ENCODE measurements at places on chromosomes 16 and 17.
A peak's percentile ranks its signal among the peaks of the same experiment; 100 is the strongest.

DNA sequence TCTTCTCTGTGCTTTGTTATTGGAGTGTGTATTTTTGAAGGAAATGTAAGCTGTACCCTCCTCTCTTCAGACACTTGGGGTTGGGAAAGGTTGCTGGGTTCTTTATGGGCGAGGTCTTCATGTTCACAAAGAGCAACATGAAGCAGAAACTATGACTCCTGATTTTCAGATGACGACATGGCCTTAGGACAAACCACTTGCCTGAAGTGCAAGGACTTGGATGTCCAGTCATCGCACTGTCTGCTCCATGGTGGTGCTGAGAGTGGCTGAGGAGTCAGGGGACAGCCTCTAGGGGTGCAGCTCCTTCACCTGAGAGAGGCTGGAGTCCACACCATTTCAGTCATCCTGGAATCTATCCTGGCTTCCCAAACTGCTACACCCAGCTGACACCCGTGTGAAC lies 183.9 kb upstream of the CDH5 start:
- no peak for DNase-seq

DNA sequence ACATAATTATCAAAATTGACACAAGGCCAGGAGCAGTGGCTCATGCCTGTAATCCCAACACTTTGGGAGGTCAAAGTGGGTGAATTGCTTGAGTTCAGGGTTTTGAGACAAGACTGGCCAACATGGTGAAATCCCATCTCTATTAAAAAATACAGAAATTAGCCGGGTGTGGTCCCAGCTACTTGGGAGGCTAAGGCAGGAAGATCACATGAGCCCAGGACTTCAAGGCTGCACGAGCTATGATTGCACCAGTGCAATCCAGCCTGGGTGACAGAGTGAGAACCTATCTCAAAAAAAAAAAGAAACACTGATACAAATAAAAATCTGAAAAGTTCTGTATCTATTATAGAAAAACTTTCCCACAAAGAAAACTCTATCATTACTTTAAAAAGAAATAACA lies 15.5 kb downstream of the MYH10 start:
- DNase-seq = no peak

DNA sequence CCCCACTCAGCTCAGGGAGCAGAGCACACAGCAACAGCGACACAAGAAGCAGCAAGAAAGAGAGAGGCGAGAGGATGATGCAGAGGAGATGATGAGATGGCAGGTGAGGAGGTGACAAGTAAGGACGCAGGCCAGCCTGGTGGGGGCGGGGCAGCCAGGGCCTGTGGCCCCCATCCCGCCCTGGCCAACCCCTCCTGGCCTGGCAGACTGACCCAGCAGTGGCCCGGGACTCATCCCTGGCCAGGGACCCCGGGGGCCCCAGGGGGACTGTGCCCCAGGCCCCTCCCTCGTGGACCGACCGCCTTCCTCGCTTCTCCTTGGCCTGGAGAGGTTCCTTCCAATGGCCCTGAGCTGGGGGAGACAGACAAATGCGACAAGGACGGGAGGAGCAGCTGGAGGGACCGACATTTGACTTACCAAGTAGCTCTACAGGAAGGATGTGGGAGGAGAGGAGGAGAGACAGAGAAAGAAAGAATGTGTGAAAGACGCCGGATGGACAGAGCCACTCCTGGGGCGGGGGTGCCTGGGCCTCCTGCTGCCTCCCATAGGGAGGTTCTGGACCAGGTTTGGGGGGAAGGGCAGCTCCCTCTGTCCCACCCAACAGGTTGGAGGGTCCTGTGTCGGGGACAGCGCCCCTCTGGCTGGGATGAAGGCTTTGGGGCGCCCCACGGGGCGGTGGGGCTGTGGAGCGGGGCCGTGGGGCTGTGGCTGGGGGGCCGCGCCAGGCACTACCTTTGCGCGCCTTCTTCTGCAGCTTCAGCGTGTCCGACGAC lies 6.8 kb downstream of the MTSS2 start:
- no peak for DNase-seq

DNA sequence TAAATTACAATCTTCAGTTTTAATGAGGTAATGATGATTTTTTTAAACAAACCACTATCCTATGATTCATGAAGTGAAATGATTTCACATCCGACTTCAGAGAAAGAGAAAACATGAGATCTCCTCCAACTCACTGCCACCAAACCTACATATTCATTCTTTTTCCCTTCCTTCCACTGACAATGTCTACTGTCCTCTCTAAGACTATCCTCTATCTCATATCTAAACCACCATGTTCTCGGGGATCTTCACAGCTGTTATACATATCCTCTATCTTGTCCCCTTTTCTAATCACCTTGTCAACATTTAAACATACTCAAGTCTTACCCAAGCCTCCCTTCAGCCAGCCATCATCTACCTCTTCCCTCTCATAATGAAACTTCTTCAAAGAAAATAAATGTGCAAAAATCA lies 53.5 kb downstream of the SMURF2 start:
- DNase-seq = no peak

DNA sequence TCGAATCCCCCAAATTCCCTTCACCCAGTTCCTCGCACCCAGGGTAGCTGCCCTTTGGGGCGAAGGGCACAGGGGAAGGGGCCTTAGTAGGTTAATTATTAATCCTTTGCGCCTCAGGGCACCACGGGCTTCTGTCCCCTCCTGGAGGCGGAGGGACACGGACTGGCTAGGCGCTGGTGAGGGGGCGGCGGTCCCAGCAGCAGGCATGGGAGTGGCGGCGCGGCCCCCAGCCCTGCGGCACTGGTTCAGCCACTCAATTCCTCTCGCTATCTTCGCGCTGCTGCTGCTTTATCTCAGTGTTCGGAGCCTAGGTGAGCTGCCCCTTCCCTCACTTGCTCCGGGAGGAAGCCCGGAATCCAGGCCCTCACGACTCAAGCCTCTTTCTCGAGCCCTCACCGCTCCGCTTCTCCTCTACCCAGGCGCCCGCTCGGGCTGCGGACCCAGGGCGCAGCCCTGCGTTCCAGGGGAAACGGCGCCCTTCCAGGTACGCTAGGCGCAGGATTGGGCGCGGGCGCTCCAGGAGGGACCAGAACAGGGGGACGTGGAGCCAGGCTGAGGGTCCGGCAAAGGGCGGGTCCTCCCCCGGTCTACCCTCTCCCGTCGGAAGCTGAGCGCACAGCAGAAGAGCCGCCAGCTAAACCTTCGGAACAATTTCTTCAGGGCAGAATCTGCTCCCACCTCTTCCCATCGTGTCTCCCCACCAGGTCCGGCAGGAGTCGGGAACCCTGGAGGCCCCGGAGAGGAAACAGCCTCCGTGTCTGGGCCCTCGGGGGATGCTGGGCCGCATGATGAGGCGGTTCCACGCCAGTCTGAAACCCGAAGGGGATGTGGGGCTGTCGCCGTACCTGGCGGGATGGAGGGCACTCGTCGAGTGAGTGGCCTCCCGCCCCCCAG lies at the start of gene GLTPD2:
TSS of gene GLTPD2 (plus strand) at position 158 of the 894 bp plus-strand sequence. CDS start at position 206, 48 bp downstream.
- DNase-seq = no peak

DNA sequence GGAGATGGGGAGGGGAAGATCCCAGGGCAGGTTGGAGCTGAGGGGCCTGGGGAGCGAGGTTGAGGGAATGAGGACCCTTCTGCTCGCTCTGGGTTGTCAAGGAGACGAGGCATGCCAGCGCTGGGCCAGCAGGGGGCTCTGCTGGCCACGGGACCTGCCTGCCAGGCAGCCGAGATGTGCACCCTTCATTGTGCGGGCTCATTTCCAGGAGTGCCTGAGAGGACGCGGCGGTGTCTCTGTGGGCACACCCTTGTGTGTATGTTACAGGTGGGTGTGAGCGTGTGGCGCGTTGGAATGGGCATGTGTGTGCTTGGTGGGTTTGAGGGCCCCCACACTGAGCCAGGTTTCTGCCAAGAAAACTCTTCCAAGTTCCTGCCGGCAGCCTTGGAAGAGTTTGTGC lies 15.9 kb downstream of the ARHGAP23 start:
- peak; percentile 79 for DNase-seq

DNA sequence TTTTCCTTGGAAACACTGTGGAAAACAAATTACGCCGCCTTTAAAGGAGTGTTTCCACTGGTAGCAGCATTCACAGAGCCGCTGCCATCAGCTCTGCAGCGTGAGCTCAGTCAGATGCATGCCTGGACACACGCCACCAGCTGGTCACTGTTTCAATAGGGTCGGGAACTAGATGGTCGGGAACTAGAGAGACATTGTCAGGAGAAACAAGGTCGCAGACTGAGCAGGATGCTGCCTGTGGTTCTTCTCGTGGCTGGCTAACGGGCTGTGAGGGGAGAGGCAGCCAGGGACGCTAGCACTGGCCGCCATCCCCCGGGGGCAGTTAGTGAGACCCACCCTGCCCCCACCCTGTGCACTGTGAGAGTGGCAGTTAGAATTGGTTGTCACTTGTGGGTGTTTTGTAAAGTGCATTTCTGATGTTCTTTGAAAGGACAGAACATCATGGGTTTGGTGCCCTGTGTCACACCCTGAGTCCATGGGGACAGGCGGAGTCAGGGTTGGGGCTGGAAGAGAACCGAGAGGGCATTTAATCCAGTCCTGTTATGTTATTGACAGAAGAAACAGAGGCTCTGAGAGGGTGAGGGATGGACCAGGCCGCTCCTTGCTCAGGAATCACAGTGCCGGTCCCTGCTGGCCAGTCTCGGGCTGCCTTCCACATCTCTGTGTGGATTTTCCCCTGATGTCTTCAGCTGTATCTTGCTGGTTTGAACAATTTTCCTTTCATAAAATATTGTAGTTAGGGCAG lies 86.3 kb downstream of the SPECC1 start:
- peak; percentile 87 for DNase-seq

- no peak for DNase-seq
These were observed 125.5 kb upstream of the HS3ST2 start for GRCh38 chr16:22688463-22688862.

DNA sequence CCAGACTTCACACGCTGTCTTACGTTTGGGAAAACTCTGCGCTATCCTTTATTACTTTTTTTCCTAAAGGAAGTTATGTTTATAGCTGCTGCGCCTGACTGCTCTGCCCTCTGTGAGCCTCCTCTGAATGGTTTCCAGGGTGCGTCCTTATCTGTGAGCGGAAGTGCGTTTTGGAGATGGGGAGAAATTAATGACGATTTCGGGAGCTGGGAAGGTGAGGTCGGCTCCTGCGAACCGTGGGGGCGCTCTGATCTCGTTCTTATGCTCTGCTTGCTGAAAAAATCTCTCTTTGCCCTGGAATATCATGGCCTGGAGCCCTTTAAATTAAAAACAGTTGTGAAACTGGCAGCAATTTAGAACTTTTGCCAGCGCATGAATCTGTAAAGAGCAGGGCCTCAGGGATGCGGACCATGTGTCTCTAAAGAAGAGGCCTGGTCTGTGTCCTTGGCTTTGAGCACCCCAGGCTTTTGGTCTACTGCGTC lies 135.7 kb upstream of the ZFHX3 start:
- no peak for DNase-seq

- peak; percentile 73 for DNase-seq
These were observed 26.4 kb downstream of the USP10 start for GRCh38 chr16:84726079-84726668.

DNA sequence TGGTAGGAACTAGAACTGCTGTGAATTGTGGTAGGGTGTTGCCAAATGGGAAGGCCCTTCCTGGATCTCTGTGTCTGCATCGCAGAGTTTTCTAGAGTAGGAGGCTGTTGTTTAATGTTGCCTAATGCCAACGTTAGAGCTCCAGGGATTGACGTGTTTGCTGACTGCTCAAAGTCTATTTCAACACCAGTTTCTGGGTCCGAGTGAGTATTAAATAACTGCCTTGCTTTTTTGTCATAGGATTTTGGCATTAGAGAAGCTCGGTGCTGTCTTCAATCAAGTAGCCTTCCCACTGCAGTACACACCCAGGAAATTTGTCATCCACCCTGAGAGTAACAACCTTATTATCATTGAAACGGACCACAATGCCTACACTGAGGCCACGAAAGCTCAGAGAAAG lies 40.0 kb downstream of the SF3B3 start:
- no peak for DNase-seq

- no peak for DNase-seq
These were observed 794 bp downstream of the SMG6 start for GRCh38 chr17:2302778-2303203.

DNA sequence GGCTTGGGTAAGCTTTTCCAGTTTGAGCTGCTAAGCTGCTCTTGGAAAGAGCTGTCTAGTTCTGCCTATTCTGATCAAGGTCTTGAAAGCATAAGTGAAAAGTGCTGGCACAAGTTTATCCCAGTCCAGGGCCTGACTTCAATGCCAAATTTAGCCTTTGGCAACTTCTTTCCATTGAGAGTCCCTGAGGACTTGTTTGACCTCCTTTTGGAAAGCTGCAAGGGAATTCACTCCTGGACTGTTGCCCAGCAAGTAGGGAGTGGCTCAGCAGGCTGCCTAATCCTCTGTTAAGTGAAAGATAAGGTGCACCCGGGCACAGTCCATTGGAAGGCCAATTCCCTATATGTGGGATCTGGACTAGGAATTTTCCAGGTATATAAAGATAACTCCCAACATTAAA lies 16.0 kb upstream of the TANC2 start:
- no peak for DNase-seq

DNA sequence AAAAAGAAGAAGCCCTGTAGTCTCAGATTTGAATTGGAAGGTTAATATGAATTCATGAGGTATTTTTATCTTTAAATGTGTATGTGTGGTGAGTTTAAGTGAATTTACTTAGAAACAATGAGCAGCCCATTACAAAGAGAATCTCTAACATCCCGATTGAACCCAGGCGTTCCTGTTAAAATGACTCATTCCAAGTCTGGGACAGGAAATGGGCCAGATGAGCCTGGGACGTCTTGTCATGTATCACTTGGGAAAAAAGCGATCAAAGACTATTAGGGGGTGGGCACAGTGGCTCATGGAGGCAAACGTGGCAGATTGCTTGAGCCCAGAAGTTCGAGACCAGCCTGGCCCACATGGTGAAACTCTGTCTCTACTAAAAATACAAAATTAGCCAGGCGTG lies 81.6 kb downstream of the SEC14L1 start:
- DNase-seq = no peak

DNA sequence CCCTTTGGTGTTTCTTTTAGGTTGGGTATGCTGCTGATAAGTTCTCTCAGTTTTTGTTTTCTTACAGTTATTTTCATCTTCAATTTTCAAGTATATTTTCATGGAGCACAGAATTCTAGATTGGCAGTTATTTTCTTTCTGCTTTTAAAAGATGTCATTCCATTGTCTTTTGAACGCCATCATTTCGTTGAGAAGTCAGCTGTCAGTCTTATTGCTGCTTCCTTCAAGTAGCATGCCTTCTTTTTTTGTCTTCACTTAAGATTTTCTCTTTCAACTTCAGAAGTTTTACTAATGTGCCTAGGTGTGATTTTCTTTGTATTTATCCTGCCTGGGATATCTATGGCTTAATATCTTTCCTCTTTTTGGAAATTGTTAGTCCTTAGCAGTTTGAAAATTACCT lies 262.2 kb upstream of the PMFBP1 start:
- no peak for DNase-seq

GRCh38 chr17:65554553-65555223 lies 6.8 kb downstream of the AXIN2 start:
- DNase-seq = no peak

DNA sequence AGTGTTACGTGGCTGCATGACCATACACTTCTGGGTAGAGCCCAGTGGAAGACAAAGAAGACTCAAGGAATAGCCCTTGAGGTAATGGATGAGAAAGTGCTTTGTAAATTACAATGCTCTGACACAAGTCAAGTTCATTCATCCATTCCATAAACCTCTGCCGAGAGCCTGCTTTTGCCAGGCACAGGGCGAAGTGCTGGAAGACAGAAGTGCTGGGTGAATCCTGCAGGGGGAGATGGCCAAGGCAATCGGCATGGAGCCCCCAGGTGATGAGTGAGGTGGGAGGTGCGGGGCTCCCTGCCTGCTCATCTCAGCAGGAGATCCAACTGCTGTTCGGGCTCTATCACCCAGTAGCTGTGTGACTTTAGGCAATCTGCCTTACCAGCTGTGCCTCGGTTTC lies 2.8 kb upstream of the SOCS3 start:
- DNase-seq = no peak

All from putamen (tissue), 1 donor.